ENCODE measurements at places on chromosomes 5 and 9.

- no peak for DNase-seq
Observed at GRCh38 chr5:21831145-21831787, 1021.9 kb downstream of the CDH12 start.

GRCh38 chr5:177374211-177374610, 10.0 kb upstream of the SLC34A1 start:
- no peak for DNase-seq

DNA sequence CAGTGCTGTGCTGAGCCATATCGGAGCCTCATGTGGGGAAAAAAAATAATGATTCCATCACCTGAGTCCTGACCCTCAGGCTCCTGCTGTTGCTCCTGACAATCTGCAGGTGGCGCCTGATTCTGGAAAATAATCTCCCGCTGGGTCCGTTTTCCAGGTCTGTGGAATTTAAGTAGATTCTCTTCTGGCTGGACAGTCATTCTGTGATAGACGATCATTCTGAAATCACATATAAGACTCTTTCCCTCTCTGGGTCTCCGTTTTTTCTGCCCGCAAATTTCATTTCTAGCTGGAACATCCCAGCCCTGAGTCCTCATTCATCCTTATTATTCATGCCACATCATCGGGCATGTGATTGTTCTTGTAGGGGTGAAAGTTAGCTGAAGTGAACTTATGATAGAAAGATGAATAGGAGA, 22.1 kb upstream of the STXBP1 start:
- no peak for DNase-seq

DNA sequence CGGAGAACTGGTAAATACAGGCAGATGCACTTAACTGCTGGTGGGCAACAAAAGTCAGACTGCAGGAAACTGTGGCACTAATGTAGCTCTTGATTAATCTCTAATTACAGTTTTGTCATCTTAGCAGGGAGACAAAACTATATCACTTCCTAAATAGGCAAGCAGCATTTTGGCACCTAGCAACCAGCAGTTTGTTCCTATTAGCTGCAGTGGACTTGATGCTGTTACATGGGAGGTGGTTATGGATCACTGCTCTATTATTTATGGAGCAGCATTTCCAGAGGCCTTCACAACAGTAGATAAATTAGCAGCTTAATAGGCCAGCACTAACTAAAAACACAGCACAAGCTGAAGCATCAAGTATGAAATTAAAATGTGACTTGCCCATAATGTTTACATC, 518.3 kb upstream of the ITGA1 start:
- DNase-seq = no peak

GRCh38 chr9:136004712-136005111, 43.5 kb upstream of the UBAC1 start:
- DNase-seq = no peak

- DNase-seq = no peak
Observed at GRCh38 chr9:117555964-117556629, 141.2 kb upstream of the ASTN2 start.

Data from activated effector memory CD4-positive, alpha-beta T cell treated with Interleukin-2 at 50 U/mL for 16 hours (primary cell).